ENCODE measurements at places on chromosomes 6 and 20. TPM values are rescaled to one million over a fixed set of nuclear protein-coding genes. Genes with fewer than 3 reads are reported as not detected.
A peak's percentile ranks its signal among the peaks of the same experiment; 100 is the strongest.

TREML2 gene
- total RNA-seq = not detected

LST1 gene
- total RNA-seq = not detected

ANGPT4 gene
- total RNA-seq = not detected

ZSCAN12 gene
- total RNA-seq = 12.8 TPM

TINAG gene
- 16.5 TPM for total RNA-seq

SSR1 gene
- total RNA-seq = 169 TPM

SLC17A4 gene
- total RNA-seq = not detected

GRIK2 gene
- total RNA-seq = 0.40 TPM

SPDEF gene
- total RNA-seq = not detected

MACROD2 gene
- 5.0 TPM for total RNA-seq

MEI4 gene
- total RNA-seq = 1.2 TPM

DNA sequence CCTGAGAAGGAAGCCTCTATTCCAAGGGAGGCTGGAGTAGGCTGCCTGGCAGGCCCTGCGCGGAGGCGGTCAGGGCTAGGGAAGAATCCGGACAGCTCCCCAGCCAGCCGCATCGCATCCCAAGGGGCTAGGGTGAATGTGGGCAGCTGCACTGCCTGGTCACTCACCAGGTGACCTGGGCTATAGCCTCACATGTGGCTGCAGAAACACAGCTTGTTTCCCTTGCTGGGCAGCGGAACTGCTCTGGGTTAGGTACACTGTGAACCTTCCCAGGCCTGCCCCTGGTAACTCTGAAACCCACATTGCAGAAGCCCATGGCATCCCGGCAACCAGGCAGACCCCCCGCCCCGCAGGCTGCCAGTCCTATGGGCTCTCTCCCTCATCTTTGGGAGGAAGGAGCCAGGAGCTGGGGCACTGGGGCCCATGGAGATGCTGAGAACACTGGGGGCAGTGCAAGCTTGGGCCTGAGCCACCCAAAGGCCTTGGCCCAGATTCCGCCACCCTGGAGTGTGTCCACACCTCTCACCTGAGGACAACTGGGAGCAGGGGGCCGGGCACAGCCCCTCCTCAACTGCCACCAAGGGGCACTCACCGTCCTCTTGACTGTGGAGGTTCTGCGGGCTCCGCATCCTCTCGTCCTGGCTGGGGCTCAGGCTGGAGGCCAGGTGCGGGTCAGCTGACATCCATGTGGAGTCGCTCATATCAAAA is 111.0 kb downstream of the NOL4L start:
- no peak for DNase-seq

DNA sequence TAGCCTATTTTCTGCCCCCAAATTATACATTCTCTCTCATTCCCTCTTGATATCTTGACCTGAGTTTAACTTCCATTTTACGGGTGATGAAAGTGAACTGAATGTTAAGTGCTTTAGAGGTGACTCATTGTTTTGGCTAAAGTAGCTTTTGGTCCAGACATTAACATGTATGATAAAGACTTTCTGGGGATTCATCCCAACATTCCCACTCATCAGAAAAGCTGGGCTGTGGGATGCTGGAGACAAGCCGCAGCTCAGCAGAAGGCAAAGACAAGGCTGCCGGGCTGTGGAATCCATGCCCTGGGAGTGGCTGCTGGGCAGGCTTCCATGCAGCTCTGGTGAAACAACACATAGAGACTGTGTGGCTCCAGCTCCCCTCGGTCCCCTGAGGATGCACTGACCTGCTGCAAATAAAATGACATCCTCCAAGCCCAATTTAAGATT is 89.9 kb upstream of the SYNDIG1 start:
- DNase-seq = peak; percentile 11

- DNase-seq = no peak
Observed at GRCh38 chr6:156390621-156391020, 386.6 kb upstream of the ARID1B start.

GRCh38 chr6:169604076-169604475 is 97.8 kb downstream of the WDR27 start:
- DNase-seq = no peak

- no peak for DNase-seq
Observed at GRCh38 chr6:20013066-20013861, 176.1 kb downstream of the ID4 start.

DNA sequence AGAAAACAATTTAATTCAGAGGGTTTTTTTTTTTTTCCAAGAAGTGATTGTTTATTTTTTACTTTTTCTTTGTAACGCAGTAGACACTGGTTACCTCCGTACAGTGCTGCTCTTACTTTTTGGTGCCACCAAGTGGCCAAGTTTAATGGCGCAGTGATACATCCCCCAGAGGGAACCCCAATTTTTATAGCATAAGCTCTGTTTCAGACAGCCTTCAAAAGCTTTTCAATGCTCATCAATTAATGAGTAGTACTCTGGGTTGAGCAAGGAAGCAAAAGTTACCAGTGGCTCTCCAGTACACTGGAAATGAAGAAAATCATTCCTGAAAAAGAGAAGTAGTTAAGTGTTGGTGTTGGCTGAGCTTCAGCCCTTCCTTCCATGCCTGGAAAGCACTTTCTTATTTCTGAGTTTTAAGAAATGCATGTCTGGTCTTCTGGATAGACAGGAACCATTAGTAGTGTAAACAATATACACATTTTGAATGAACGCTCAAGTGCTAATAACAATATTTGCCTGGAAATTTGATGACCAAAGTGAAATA is 129.1 kb upstream of the SMLR1 start:
- DNase-seq = peak; percentile 33

- DNase-seq = no peak
Observed at GRCh38 chr20:353166-353565, 6.3 kb downstream of the NRSN2 start.

GRCh38 chr6:71033890-71034289 is 77.0 kb upstream of the B3GAT2 start:
- no peak for DNase-seq

GRCh38 chr6:159434410-159434809 is 258.6 kb downstream of the SOD2 start:
- DNase-seq = no peak

DNA sequence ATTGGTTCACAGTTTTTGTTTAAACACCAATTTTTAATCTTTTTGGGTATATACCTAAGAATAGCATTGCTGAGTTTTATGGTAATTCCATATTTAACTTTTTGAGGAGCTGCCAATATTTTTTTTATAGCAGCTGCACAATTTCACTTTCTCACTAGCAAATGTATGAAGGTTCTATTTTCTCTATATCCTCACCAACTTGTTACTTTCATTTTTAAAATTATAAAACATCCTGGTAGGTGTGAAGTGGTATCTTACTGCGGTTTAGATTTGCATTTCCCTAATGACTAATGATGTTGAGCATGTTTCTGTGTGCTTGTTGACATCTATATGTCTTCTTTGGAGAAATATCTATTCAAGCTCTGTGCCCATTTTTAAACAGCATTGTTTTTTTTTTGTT is 452.1 kb downstream of the GRIK2 start:
- DNase-seq = no peak

DNA sequence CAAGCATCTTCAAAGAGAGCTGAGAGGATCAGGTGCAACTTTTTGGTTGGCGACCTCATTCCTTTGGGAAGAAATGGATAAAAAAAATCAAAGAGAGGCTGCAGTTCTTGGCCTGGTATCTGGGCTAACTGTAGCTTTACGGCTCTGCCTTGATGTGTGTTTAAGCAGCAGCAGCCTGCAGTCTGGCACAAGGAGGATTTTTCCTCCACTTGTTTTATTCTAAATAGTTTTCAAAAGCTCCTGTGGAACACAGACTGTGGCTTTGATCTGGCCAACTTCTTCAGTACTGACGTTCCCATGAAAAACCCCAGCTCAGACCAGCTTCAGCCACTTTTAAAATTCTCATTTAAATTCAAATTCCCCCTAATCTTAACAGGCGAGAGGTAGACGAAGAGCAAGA is 137.3 kb downstream of the HDGFL1 start:
- DNase-seq = no peak

DNA sequence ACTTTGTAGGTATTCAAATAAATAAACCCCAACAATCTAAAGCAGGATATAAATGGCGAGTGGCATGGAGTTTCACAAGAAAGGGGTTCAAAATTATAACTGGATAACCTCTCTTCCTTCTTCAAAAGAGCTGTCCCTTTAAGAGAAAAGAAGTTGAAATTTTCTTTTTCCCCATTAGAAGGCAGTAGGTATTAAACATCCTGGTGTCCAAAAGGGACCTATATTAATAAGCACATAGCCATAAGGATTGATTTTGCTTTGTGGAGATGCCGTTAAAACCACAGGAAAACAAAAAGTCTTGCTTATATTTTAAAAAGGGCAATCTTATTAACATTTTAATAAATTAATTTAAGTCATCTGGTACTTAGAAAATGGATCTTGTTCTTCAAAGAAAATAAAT is 76.5 kb downstream of the LYRM4 start:
- no peak for DNase-seq

- no peak for DNase-seq
Observed at GRCh38 chr6:3380344-3381232, 76.3 kb downstream of the SLC22A23 start.

- peak; percentile 48 for DNase-seq
Observed at GRCh38 chr6:143842461-143842901, 657 bp upstream of the LTV1 start.

- no peak for DNase-seq
Observed at GRCh38 chr20:63295846-63296245, 2.9 kb downstream of the COL20A1 start.

GRCh38 chr20:7106910-7107309 is 339.4 kb downstream of the BMP2 start:
- no peak for DNase-seq

- DNase-seq = peak; percentile 44
Observed at GRCh38 chr6:169427856-169428255, 174.2 kb upstream of the THBS2 start.

DNA sequence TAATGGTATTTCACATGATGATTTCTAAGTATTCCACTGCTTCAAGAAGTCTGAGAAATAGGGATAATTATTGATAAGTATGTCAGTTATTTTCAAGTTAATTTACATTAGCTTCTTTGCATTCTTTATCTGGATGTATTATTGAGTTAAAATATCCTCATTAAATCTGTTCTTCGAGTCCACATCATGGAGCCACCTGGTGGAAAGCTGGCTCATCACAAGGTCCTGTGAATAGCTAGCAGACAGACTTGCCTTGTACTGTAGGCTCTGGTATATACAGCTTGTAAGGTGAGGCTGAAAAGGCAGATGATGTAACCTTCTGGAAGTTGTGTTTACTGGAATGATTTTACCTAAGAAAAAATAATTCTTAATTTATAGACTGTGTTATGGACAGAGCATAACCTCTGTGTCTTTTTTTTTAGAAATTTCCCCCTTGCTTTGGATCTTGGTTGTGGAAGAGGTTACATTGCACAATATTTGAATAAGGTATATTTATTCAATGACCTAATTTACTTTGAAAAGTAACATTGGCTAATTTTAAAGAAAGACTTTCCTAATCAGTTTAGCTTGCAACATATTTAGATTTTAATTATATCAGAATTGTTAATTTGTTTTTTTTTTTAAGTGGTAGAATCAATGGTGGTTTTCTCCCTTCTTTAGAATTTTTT is 3.5 kb downstream of the NDUFAF5 start:
- peak; percentile 76 for DNase-seq

DNA sequence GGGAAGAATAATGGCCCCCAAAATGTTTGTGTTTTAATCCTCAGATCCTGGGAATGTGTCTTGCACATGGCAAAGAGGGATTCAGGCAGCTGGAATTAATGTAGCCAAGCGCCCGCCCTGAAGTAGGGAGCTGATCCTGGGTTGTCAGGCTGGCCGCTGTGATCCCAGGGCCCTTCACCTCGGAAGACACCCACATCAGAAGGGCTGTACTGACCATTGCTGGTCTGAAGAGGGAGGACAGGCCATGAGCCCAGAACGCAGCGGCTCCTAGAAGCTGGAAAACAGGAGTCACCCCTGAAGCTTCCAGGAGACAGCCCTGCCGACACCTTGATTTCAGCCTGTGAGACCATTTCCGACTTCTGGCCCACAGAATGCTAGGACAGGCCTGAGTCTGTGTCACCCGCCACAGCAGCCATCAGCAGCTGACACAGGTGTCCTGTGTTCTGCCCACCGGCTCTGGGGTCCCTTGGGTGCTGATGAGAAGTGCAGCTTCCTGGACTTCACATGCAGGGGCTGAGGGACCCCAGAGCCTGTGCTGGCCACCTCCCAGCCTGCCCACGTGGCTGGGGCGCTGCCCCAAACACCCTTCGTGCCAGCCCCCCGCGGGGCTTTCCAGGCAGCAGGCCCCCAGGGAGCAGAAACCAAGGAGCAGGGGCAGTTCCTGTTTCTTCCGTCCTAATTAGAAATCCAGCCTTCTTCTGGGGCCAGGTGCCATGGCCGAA is 86.3 kb downstream of the ERMARD start:
- DNase-seq = no peak

GRCh38 chr20:58774214-58774613 is 76.5 kb downstream of the GNAS-AS1 start:
- no peak for DNase-seq

DNA sequence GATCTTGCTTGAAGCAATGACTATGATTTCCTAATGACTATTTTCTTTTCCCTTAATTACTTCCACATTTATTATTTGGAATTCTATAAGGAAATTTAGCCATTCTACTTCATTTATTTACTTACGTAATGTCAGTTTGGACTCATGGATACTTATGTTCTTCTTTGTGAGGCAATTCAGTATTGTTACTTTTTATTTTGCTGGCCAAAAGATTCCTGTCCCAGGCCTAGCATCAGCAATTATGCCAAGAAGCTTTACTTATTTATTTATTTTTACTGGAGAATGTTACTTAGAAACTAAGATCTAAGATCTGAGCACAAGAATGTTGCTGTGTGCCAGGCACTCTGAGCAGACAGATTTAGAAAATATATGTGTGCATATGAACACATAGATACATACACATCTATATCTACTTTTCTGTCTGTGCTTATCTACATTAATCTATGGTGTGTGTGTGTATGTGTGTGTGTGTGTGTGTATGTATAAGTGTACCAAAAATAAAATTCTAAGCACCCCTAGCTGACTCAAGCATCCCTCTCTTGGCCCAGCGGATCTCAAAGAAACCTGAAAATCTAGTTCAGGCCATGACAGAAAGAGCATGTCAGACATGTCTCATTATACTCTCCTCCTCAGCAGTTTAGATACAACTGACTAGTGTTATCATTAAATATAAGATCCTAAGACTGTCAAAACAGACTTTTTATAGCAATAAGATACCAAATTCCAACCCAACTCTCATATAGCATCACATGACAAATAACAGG is 640.0 kb upstream of the GJE1 start:
- DNase-seq = no peak

GRCh38 chr6:157825243-157825904 is 2.3 kb downstream of the SNX9 start:
- DNase-seq = no peak

GRCh38 chr6:125315548-125315947 is 13.8 kb upstream of the HDDC2 start:
- DNase-seq = no peak

DNA sequence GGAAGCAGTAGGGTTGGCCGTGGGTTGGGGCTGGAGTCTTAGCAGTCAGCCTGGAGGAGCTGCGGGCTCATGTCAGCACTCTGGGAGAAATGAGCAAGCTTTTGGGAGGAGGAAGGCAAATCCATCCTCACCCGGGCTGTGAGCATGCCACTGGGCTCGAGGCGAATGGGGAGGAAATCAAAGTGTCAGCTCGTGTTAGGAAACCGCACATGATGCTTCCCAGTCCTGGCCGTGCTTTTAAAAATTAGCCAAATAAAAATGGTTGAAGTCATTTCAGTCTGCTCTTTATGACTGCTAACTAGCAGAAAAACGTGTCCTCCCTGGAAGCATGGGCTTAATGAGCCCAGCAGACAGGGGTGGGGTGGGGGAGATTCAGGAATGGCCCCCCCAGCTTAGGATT is 98.1 kb downstream of the NFATC2 start:
- no peak for DNase-seq

Measured in renal cortical epithelial cell (primary cell).